ENCODE measurements at places on chromosomes 2 and 18.

DNA sequence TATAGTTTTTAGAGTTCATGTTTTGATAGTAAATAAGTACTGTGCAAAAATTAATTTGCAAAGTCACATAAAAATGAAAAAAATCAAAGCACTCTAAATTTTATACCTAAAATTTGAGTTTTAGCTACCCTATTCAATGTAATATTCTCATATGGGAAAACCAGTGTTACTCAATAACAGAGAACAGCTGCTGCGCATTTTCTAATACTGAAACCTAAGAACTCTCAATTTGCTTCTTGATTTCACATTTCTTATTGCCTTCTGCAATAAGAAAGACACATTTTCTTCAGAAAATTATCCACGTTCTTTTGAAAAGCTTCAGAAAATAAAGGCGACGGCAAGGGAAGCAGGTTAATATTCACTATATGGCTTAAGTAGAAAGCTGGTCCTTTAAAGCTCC lies 199.1 kb upstream of the CCDC150 start:
- DNase-seq, result no peak

DNA sequence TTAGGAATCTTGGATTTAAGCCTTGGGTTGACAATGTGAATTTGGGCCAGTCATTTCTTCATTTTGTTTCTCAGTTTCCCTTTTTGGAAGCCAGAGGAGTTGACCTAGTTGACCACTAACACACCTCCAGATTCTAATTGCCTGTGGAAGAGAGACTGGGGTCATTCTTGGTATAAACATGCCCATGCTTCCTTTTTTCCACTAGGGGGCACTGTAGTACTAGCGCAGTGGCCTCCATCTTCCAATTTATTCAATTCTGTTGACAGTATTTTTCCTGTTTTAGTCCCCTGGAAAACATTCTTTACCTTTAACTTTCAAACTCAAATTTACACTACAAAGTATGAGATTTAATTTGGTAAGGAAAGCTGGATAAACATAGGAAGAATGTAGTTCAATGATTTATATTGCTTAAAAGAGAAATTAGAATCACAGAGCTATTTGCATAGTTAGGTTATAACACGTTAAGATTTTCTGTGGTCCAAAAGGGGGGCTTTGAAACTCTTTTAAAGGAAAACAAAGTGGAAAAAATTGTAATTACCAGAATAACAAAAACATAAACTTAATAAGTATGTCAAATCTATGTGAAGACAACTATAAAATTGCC lies 57.5 kb upstream of the AGPS start:
- peak; percentile 53 for DNase-seq

GRCh38 chr2:70746094-70746974 lies 21.7 kb downstream of the ADD2 start:
- DNase-seq, result no peak

DNA sequence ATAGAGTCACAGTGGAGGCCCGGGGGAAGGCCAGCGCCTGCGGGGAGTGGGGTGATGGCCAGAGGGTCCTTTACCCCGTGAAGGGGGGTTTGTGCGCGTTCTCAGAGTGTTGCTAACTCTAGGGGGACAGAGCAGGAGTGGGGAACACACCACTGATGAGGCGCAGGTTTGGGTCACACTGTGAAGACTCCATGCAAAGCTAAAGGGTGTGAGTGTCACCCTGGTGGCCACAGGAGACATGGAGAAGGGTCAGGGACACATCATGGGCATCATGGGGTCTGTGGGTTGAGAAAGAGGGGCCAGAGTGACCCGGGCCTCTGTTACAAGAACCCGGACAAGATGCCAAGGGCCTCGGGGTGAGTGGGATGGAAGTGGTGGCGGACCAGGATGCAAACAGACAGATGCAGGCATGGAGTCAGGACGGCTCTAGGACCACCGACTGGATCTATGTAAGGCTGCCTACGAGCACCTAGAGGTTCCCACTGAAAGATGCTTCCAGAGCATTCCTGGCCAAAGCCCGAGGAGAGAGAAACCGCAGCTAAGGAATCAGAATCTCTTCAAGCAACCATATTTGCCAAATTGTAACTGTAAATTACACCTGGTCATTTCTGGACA lies 84.3 kb downstream of the PXDN start:
- no peak for DNase-seq

DNA sequence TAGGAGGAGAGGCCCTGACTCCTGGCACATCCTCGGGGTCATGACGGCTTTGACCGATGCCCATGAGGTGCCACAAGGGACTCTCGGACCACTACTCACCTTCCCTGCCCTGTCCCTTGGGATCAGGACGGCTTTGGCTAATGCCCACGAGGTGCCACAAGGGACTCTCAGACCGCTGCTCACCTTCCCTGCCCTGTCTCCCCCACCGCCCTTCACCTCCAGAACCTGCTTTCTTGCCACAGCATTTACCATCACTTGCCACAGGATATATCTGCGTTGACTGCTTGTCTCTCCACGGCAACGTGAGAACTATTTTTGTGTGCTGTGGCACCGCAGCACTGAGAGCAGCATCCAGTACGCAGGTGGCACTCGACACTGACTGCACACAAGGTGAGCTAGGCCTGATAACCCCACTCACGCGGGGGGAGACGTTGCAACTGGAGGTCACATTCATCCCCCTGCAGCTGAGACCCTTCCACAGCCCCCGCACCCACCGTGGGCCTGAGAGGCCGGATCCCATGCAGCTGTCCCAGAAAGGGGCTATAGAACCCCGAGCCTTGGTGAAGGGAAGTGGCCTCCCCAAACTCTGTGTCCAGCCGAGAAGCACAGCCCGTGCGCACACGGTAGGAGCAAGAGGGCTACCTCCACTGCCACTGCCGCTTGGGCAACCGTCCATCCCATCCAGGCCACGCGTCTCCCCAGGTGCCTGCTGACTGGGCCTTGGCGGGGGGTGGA lies 47.5 kb downstream of the ANO7 start:
- DNase-seq, result no peak

Measured in muscle of arm (tissue), 14 donors.